ENCODE measurements at places on chromosomes 7 and 10. TPM values are rescaled to one million over a fixed set of nuclear protein-coding genes. Genes with fewer than 3 reads are reported as not detected.

DNA sequence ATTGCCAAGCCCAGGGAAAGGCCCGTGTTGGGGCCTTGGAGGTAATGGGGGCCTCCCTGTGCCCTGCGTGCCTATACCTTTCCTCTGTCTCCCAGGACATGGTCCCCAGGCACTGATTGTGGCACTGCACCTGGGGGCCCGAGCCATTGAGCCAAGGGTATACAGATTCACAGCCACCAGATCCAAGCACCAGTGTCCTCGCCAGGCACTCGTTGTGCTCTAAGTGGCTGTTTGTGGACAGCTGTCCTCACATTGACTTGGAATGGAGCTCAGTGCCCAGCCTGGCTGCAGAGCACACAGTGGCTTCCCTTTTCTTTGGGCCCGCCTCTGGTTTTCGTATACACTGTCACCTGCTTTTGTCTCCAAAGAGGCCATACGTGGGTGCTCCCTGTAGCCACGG, 72.0 kb upstream of the BTBD16 start:
- DNase-seq, result no peak

GRCh38 chr10:59124187-59124586, 52.3 kb upstream of the PHYHIPL start:
- no peak for DNase-seq

DNA sequence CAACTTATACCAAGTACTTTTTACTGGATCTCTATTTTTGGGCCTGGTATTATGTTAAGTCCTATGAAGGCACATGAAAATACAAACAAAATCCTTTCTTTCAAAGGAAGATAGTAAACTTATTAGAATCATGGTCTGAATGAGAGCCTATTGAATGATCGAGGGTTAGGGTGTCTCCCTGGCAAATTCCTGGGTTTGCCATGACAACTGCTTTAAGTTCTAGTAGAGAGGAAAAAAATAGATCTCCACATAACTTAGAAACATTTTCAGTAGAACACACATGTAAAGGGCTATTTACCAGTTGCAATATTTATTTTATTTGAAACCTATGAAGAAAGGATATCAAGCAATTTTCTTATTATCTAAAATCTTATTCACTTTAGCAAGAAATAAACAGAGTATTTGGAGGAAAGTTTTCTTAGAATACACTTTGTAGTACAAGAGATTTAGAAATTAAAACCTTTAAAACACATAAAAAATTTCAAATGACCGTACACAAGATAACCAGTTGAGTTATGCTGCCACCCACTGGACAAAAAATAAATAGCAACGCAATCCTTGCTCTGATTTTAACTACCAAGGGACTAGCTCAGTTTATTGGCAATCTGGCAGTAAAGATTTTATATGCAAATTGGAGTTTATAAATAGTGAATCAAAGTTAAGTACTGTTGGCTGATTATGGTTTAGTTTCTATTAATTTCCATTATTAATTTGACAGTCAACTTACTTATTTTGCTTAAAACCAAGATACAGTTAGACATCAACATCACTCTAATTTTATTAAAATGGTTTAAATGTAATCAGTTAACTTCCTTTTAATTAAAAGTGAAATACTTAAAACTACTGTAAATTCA, 33.9 kb downstream of the CACUL1 start:
- peak; percentile 92 for DNase-seq

DNA sequence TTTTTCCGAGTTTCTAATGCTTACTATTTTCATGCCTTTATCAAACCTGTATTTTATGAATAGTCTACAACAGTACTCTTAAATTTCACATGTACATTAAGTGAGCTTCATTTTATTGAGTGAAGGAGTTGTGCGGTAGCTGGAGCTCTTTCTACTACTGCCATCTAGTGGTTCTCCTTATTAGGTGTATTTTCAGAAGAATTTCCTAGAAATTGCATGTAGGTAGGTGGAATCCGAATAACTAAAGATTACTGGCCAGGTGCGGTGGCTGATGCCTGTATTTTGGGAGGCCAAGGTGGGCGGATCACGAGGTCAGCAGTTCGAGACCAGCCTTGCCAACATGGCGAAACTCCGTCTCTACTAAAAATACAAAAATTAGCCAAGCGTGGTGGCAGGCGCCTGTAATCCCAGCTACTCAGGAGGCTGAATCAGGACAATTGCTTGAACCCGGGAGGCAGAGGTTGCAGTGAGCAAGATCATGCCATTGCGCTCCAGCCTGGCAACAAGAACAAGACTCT, 38.3 kb downstream of the LRRC72 start:
- DNase-seq, result no peak

- DNase-seq, result no peak
These were observed 238.3 kb downstream of the PARD3 start for GRCh38 chr10:34576797-34577196.

- no peak for DNase-seq
These were observed 16.2 kb upstream of the IGFBP3 start for GRCh38 chr7:45937301-45937700.

- DNase-seq, result no peak
These were observed 207.2 kb downstream of the C7orf25 start for GRCh38 chr7:42704710-42705109.

- DNase-seq, result peak; percentile 66
These were observed 21.6 kb upstream of the GIMAP8 start for GRCh38 chr7:150428671-150429451.

- DNase-seq, result no peak
These were observed 50.2 kb downstream of the EEPD1 start for GRCh38 chr7:36203071-36203790.

The LLCFC1 gene
- total RNA-seq, result not detected

The MKI67 gene
- total RNA-seq, result 7.7 TPM
